AG04450 (cell line): ENCODE measurements at places on chromosomes 6 and 20.

DNA sequence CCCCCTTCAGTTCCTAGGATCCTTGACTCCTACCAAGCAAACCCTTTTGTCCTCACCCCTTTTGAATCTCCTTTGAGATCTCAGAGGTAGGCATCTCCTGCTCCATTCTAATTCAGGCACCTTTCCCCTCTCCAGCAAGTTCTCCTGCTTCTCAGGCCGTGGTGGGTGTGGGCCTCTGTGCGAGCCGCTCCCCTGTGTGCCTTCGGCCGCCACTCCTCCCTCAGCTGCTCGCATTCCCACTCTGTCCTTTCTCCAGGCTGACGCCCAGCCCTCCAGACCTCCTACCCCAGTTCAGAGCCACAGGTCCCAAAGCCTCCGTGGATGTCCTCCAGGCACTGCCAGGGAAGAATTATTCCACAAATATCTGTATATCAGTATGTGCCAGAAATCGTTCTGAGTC lies 19.7 kb upstream of the RPS6KA2 start:
- DNase-seq: no peak

- DNase-seq: no peak
Measured at GRCh38 chr6:52227495-52227894, 16.8 kb downstream of the IL17F start.

GRCh38 chr6:156068881-156069280 lies 613.2 kb upstream of the NOX3 start:
- no peak for DNase-seq

DNA sequence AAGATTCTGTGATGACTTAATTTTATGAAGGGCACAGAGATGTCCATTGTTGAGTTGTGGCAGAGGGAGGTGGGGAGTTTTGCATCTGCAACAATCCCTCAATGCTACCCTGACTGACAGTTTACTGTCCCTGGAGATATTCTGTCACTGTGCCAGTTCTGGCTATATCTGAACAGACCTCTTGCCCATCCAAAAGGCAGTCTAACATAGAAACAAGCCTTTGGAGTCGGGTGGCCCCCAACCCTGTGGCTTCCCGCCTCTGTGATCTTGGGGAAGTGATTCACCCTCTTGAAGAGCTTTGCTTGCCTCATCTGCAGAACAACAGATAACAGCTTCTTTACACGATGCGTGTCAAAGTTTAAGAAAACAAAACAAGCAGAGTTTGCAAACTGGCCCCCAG lies 3.8 kb upstream of the E2F1 start:
- no peak for DNase-seq

DNA sequence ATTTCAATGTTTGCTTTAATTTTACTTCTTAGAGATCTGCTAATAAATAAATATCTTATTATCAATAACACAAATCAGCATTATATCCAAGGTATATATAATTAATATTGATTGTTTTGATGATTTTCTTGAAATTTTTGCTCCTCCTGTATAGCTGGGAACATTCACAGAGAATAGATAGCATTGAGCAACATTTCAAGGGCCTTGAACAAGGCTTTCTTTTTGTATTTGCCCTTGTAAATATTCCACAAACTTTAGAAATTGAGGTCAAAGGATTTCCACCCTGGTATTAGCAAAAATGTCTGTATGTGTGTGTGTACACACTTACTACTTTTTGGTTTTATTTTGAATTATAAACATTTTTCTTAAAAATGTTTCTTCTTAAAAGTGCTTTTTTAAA lies 205.6 kb downstream of the EYA4 start:
- no peak for DNase-seq

- no peak for DNase-seq
Measured at GRCh38 chr20:33569802-33570391, 80.0 kb downstream of the CBFA2T2 start.

GRCh38 chr20:62544505-62545055 lies 68.8 kb upstream of the GATA5 start:
- DNase-seq: no peak

DNA sequence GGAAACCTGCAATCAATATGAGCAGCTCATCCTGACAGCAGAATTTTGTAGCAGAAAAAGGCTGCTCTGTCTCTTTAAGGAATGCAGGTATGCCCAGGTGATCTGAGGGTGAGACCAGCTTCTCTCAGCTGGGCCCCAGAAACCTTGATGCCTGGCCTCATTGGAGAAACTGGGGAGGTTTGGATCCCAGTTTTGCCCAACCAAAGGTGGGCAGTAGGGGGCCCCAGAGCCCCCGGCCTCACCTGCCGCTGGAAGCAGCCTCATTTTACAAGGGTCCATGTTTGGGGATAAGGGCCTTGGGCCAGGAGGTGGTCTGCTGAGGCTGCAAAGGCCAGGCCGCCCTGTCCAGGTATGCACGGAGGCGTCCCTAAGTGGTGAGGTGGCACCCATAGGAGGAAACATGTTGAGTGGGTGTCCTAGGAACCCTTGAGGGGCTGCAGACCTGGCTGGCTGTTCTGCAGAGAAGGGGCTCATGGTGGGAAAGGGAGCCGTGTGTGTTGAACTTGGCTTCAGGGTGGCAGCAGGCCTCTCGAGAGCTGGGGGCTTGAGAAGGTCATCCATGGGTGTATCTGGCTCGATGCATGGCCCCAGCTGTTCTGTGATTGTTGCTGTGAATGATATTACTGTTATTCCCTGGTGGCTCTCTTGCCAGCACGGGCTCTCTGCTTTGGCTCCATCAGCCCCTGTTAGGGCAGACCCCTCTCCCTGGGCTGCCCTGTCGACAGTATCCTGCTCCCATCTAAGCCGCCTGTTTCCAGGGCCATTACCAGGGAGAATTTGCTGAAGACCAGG lies 208.4 kb downstream of the CDH4 start:
- DNase-seq: no peak

DNA sequence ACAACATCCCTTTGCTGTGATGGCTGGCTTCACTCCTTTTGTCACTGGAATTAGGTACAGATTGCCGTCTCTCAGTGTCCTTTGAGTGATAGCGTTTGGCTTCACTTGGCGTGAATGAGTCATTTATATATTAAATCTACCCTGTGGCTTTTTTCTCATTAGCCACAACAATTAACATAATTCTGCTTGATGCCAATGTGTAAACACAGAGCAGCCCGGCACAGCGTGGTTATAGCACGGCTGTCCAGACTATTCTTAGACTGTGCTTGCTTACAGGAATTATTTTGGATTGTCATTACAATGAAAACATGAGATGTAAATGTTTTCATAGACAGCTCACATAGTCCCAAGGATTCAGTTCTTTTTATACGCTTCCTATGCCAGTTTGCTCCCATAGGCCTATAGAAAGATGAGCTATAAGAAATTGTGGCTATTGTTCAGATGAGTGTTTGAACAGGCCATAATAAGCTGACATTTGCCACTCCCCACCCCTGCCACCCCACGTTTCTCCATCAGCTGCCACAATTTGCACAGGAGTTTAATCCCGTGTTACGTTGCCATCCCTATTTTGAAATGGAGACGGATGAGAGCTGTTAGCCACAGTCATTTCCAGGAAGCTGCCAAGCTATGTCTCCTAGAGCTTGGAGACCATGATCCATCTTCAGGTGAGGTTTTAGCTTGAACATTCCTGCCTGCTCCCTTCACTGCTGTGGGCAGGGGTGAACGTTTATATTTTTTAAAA lies 65.9 kb downstream of the PPP1R14C start:
- DNase-seq: no peak

- DNase-seq: no peak
Measured at GRCh38 chr6:37285861-37286311, 27.9 kb upstream of the TMEM217 start.

GRCh38 chr6:90399970-90400369 lies 103.3 kb upstream of the BACH2 start:
- no peak for DNase-seq

- no peak for DNase-seq
Measured at GRCh38 chr20:5928836-5929715, 21.3 kb downstream of the TRMT6 start.

- no peak for DNase-seq
Measured at GRCh38 chr6:157376706-157377230, 4.2 kb upstream of the ZDHHC14 start.
